Hepatocyte (in vitro differentiated cells): ENCODE measurements at places on chromosomes 5 and 9. TPM values are rescaled to one million over a fixed set of nuclear protein-coding genes. Genes with fewer than 3 reads are reported as not detected.

GRCh38 chr5:133113331-133114061 lies 61.7 kb downstream of the HSPA4 start:
- no peak for DNase-seq

The TIMD4 gene
- 0.28 and 1.1 TPM in 2 replicates for total RNA-seq

The TLX3 gene
- not detected in 2 replicates for total RNA-seq

- peak; percentile 91 for DNase-seq
Observed at GRCh38 chr9:137240318-137240840, 708 bp upstream of the TUBB4B start.

DNA sequence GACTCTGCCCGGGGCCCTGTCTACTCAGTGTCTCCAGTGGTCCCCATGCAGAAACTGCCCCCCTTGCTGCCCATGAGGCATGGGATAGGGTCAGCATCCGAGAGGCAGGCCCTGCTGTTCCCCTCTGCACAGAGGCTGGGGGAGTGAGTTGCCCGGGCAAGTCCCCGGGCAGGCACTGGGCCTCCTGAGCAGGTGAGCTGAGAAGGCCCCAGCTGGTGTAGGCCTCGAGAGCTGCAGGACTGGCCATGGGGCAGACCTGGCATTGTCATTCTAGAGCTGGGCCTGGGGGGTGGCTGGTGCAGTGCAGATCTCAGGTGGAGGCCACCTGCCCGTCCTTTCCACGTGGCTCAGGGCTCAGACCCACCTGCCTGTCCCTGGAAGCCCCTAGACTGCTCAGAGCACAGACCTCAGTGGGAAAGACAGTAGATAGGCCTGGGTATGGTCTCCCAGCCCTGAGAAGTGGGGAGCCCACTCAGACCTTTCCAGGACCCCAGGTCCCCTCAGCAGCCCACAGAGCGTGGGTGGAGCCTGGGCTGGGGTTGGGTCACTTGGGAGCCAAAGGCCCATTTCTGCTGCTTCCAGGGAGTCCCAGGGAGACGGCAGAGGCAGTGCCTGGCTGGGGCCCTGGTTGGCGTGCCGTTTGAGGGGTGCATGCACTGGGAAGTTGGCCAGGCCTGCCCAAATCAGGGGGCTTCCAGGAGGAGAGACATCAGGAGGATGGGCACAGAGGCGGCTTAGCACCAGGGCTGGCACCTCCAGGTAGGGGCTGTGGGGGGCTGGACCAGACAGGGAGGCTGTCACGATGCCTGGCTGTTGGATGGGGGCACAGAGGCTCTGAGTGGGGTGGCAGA lies 4.8 kb upstream of the NOTCH1 start:
- DNase-seq: no peak

- DNase-seq: no peak
Observed at GRCh38 chr9:34454571-34455065, 3.8 kb downstream of the FAM219A start.
